ENCODE measurements at places on chromosomes 2 and 18. TPM values are rescaled to one million over a fixed set of nuclear protein-coding genes. Genes with fewer than 3 reads are reported as not detected.
A peak's percentile ranks its signal among the peaks of the same experiment; 100 is the strongest.

DNA sequence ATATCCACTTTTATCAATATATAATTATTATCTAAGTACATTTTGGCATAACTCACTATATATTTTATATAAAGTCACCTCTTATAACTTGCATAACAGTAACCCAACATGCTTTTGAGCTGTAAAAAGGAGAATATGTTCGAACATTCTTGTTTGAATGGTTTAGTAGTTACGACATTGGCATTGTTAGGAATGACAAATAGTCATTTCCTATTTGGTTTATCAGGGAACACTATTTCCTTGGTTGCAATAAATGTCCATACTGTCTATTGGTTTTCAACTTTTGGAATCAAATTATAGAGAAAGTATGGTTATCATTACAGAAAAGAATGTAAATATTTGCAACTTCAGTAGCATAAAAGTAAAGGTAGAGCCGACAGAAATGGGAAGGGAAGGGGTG, 124.1 kb downstream of the PARD3B start:
- no peak for DNase-seq

AGXT gene
- total RNA-seq: not detected

CCDC74A gene
- total RNA-seq: 7.0 TPM

LBX2 gene
- 0.63 TPM for total RNA-seq

MEP1B gene
- not detected for total RNA-seq

- DNase-seq: no peak
These were observed 31.8 kb upstream of the RMDN2 start for GRCh38 chr2:37893327-37893726.

DNA sequence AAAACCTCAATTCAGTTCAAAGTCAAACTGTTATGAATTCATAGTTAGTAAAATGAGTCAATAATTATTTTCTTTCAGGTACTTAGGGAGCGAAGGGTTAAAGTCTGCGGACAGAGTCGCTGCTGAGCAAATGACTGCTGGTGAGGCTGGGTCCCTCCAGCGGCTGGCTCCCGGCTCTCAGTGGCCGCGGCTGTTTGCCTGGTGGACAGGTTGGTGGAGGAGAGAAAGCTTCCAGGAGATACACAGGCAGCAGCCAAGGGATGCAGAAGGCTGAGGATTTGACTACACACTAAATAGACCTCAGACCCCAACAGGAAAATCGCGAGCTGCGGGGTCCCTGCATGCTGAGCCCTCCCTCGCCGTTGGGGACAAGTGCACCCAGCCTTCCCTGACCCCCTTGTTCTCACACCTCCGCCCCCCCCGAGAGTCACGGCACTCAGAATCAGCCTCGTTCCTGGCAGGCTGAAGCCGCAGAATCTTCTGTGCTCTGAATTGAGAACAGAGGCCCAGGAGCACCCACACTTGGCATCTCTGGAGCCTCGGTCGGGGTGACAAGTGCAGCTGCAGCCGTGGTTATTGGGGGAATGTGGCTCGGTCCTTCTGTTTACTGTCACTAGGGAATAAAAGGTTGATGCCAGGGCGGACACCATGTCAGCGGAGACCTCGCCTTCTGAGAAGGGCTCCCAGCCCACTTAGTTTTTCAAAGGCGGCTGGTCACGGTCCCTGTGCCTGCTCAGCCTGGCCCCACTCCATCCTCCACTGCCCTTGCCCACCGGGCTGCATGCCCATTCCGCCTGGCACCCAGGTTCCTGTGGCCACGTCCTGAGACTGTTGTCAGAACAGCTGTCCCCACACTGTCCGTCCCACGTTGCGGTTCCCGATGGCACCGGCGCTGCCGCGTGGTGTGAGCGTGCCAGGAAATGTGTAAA, 74.0 kb downstream of the SLC66A2 start:
- DNase-seq: peak; percentile 5

GRCh38 chr18:48312066-48312465, 97.1 kb downstream of the ZBTB7C start:
- no peak for DNase-seq

LRRTM1 gene
- total RNA-seq: not detected

DNA sequence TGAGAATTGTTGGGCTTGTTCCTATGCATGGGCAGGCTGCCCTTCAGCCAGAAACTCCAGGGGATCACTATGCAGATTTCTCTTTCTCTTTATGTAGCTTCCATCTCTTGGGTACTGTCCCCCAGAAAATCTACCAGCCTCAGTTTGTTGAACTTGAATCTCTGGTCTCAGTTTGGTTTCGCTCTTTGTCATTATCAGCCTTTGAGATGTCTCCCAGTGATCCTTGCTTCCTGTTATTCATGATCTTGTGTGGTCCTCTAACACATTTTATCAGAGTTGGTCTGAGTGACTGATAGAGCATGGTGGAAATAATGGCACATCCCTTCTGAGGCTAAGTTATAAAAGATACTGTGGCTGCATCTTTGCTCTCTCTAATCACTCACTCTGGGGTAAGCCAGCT, 7.8 kb downstream of the TMEM87B start:
- DNase-seq: peak; percentile 12

- no peak for DNase-seq
These were observed 5.4 kb downstream of the ITSN2 start for GRCh38 chr2:24354957-24355356.

DNA sequence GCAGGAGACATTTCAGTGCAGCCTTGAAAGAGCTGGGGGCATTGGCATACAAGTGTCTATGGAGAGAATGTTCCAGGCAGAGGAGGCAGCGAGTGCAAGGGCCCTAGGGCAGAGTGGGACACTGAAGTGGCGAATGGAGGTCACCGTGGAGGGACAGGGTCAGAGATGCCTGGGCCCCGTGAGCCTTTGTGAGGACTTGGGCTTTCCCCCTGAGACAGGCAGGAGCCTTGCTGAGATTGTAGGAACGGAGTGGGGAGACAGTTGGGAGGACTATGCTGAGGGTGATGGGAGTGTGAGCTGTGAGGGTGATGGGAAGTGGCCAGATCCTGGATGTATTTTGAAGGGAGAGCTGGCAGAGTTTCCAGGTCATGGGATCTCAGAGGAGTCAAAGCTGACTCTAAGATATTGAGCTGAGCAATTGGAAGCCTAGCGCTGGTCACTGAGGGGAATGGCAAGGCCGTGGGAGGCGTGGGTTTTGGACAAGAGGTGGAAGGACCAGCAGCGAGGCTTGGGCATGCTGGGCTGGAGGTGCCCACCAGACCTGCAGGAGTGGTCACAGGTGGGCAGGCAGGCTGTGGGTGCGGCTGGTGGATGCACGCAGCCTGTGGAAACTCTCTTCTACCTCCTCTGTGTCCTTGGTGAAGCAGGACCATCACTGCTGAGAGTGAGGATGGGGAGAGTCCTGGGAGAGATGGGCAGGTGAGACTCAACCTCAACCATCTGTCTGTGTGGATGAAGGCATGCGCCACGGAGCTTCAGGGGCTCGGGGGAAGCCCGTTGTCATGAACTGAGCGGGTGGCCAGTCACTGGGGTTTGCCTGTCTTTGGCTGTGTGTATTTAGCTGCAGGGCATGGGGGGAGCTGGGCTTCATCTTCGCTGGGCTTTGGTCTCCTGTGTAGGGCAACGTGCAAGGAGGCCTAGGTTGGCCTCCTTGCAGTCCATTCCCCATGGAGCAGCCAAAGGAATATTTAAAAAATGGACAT, 241.2 kb upstream of the HS6ST1 start:
- no peak for DNase-seq

ALPI gene
- total RNA-seq: not detected

GRCh38 chr2:197212344-197213262, 98.0 kb downstream of the ANKRD44 start:
- peak; percentile 43 for DNase-seq
